ENCODE measurements at places on chromosomes 1 and 21.

DNA sequence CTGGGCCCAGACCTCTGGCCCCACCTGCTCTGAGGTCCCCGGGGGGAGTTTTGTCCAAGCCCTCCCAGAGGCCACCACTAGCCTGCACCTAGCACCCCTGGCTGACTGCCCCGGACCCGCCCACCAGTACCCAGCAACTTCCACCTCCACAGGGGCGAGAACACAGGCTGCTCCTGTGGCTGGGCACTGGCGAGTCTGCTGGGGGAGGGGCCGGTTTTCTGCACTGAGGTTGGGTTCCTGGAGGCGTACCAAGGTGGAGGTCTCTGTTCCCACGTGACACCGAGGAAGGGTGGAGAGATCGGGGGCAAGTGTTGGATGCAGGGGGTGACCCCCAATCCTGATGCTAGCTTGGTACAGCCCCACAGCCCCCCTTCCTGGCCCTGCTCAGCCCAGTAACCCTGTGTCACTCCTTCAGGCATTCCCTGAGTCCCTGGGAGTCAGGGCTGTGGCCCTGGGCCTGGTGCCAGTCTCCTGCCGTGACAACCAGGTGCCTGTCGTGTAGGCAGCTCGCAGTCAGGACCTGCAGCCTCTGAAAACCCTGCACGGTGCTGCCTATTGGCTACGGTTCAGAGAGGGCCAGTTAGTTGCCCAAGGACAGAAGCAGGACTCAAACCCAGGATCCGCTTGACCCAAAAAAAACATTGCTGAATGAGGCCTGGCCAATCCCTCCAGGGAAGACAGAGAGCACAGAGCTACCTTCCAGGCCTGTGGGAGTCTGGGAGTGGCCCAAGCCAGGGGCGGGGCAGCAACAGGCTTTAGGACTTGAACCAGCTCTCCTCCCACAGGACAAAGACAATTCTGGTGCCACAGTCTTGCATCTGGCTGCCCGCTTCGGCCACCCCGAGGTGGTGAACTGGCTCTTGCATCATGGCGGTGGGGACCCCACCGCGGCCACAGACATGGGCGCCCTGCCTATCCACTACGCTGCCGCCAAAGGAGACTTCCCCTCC lies 3.1 kb downstream of the ESPN start:
- DNase-seq: no peak

DNA sequence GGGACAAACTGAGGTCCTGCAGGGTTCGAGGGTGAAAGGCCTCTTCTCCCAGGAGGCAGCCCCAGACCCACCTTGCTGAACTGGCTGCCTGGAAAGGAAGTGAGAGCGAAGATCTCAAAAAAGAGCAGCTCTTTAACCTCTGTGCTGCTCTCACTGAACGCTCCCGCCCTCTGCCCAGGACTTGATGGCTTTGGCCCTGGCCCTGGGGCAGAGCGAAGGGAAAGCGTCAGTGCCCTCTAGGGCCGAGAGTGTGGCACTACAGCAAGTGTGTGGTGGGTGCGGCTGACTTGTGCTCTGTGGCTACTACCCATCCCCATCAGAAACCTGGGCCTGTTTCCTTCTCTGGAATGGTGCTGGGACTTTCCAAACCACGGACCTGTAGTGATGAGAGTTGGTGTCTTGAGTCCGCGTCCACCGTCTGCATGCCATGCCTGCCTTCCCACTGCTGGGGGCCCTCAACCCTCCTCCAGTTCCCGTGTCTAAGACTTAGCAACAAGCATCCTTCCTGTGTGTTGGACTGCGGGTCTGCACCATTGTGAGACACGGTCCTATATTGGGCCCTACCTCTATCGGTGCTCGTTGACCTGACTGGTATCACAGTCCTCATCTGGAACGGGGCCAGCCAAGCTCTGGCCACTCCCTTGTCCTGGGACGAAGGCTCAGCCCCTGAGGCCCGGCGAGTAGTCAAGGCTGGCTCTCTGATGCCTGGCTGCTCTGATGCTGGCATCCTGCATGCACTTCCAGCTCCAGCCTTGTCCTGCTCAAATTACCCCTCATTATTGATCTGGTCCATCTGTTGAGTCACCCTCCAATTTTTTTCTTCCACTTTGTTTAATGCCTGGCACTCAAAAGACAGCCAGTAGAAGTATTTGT lies 180.3 kb downstream of the DISC1 start:
- DNase-seq: peak; percentile 49

GRCh38 chr1:208187499-208188041 lies 56.6 kb downstream of the PLXNA2 start:
- no peak for DNase-seq

GRCh38 chr1:118485757-118486156 lies 300.7 kb upstream of the SPAG17 start:
- no peak for DNase-seq

DNA sequence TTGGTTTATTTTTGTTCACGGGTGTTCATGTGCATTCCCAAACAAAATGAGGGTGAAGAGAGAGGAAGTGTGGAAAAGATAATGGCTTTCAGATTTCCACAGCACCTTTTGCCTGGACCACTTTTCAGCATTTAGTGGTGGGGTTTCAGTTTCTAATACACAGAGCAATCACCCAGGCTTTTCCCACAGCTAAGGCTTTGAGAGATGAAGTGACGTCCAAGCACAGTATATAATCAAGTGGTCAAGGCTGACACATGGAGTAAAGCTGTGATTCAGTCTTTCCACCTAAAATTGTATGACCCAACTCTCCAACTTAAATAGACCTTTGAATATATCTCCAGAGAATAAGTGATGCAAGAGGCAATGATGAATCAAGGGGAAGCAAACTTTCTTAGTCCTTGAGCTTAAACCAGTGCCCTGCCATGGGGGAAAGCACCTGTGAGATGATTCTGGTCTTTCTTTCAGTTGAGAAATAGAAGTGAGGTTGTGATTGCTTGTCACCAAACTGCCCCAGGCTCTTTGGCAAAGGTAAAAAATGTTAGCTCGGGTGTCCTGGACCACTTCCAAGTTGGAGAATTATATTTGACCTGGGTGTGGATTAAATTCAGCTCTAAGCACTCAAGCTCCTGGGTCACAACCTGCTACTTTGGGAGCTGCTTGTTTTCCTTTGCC lies 2.4 kb upstream of the PIK3R3 start:
- DNase-seq: no peak

GRCh38 chr1:23449958-23450357 lies 25.4 kb upstream of the TCEA3 start:
- peak; percentile 55 for DNase-seq

GRCh38 chr1:94773296-94773809 lies 46.8 kb upstream of the SLC44A3 start:
- no peak for DNase-seq

DNA sequence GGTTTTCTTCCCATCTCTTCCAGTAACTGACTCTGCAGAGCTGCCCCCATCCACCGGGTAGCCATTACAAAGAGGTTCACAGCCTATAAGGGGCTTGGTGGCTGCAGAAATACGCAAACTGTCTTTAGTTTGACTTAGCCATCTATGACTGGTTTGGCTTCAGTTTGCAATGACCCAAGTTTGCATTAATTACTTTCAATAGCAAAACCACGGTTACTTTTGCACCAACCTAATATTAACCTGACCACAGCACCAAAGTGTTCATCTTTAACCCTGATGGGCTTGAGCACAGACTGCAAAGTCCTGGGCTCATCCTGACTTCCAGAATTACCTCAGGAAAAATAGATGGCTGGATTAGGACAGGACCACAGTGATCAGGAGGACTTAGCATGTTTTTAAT lies 2.2 kb upstream of the HAO2 start:
- no peak for DNase-seq

DNA sequence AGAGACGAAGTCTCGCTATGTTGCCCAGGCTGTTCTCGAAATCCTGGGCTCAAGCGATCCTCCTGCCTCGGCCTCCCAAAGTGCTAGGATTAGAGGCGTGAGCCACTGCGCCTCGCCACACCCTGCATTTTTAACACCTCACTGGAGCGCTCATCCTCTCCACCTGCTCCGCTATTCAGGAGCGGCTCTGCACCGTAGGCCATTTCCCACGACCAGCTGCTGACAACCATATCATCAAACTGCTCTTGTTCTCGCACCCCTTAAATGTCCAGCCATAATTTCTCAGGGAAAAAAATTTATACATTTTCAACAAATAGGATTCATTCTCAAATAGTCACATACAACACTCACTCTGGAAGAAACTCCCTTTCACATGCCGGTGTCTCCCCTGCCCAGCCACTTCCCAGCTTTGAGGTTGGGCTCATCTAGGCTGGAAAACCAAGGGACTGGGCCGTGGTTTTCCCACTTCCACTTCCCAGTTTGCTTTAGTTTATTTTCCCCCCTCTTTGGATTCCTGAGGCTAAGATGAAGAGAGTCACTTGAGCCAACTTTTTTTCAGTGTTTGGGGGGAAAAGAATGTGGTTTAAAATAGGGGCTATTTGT lies 639 bp upstream of the IPO9 start:
- DNase-seq: no peak

DNA sequence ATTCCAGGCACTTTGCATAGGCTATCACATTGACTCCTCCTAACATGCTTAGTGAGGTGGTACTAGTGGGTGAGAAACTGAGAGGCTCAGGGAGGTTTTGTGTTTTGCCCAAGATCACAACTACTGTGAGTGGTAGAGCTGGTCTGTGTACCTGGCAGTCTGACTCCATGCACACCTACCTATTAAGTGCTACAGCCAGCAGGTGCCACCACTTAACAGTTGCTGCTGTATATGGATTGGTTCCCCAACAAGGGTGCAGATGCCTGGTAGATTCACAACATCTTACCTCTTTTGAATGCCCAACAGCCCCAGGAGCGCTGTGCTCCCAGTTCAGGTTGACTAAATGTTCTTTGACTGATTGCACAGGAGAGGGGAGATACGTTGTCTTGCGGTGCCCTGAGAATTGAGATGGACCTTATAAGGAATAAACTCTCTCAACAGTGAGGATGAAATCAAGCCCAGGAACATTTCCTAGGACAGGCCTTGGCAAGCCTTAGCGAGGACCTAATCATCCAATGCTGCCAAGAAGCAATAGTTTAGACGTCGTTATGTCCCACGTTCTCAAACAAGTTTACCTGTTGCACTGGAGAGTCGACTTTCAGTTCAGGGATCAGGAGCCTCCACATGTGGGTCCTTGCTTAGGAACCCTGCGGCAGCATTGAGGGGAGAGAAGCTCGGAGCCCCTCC lies 78.9 kb upstream of the F3 start:
- no peak for DNase-seq

GRCh38 chr21:36477559-36477958 lies 2.4 kb downstream of the CLDN14 start:
- DNase-seq: no peak

DNA sequence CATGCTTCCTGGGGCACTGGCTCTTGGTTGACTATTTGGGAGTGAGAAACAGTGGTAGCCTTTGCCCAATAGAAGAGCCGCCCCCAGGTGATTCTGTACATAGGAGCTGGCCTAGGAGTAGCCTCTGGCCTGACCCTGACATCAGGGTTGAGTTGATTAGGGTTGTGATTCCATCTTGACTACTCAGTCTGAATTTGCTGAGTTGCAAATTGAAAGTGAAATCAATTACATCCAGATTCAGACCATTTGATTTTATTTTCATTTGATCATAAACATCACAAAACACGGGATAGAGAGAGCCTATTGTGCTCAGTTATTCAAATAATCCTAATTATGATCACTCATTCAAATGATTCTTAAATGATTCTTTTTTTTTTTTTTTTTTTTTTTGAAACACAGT lies 253.2 kb downstream of the KIF26B start:
- no peak for DNase-seq

DNA sequence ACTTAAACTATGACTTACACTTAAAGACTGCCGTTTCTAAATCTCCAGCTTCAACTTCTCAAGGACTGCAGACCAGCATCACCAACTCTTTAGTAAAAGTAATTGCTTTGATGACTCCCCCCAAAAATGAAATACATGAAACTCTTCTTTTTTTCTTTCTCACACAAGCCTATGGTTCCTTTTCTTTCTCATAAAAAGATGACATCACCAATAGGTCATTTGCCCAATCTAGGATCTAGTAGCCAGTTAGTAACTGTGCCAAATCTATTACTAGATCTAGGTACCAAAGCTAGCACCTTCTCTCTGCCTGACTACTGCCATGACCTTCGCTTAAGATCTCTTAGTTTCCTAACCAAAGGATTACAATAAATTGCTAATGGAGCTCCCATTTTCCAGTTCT lies 1266.0 kb upstream of the ADGRL4 start:
- DNase-seq: no peak

- no peak for DNase-seq
These were observed 91.9 kb downstream of the HUNK start for GRCh38 chr21:31964692-31965091.

DNA sequence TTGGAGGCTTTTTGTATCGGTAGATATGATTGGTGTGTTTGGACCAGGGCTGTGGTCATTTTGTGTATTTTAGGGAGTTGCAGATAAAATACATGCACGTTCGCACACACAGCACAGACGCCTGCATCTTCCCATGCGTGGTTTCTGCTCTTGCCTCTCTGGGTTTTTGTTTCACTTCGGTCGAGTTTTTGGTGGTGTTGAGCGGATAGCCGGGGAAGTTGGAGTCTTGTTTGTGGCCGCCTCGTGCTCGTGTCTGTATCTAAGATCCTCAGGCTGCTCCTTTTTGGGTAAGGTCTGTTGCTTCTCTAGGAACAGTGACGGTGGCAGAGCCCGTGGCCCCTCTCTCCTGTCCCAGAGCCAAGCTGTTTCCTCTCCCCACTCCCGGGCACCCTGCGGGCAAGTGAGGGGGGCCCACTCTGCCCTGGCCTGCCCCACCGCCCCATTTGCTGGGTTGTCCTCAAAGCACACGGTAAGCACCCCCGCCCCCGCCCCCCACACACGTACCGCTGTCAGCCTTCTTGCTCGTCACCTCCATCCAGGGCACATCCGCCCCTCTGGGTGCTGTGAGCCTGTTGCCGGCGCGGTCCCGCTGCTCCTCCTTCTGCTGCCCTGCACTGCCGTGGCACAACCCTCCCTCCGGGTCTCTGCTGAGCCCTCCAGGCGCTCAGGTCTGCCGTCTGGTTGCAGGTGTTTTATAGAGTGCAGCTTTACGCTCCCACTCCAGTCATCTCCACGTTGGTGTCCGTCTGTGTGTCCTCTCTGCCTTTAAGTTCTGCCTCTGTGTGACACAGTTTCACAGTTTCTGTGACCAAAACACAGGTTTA lies 51.9 kb downstream of the AGPAT3 start:
- no peak for DNase-seq

- DNase-seq: no peak
These were observed 42.8 kb upstream of the KRTAP11-1 start for GRCh38 chr21:30924146-30924700.

GRCh38 chr1:180217006-180217405 lies 13.1 kb upstream of the LHX4 start:
- no peak for DNase-seq

DNA sequence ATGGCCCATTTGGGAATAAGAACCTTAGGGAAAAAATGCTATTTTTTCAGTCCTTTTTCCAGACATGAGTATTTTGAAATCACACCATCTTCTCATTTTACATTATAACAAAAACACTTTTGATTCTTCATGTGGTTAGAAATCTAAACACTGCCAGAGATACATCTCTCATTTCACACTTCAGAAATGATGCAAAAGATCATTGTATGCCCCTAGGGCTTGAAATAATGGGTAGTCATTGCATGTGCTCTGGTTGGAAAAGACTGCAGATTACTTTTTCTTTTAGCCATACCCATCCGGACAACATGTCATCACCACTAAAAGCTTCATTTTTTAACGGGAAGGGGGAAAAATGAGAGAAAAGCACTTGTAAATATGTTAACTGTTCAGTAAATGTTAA lies 1152.2 kb upstream of the ADGRL4 start:
- no peak for DNase-seq

All from femur (tissue), 1 donor.